ENCODE measurements at places on chromosomes 1 and 21. TPM values are rescaled to one million over a fixed set of nuclear protein-coding genes. Genes with fewer than 3 reads are reported as not detected.

Gene STIL
- total RNA-seq = 1.4 TPM

Gene HMCN1
- 0.05 TPM for total RNA-seq

Gene RRAGC
- 22.3 TPM for total RNA-seq

Gene GPR157
- total RNA-seq = 2.8 TPM

Gene NPPB
- not detected for total RNA-seq

Gene FAM43B
- total RNA-seq = 0.08 TPM

Gene MCOLN2
- not detected for total RNA-seq

Gene FABP3
- total RNA-seq = 601 TPM

Gene ZYG11B
- 57.3 TPM for total RNA-seq

Gene TMPRSS3
- not detected for total RNA-seq

Gene LCE2C
- total RNA-seq = not detected

Gene TNFSF4
- 4.3 TPM for total RNA-seq

Gene NTNG1
- total RNA-seq = 0.08 TPM

Gene PIGP
- 21.3 TPM for total RNA-seq

Gene TIMM17A
- total RNA-seq = 38.9 TPM

Gene INAVA
- total RNA-seq = 0.24 TPM

Gene OR14K1
- total RNA-seq = not detected

Gene CRYAA
- total RNA-seq = not detected

Gene RXFP4
- not detected for total RNA-seq

Gene BLACAT1
- not detected for total RNA-seq

Gene TMEM51
- 9.5 TPM for total RNA-seq

Gene TSPEAR
- not detected for total RNA-seq

Gene C1orf185
- total RNA-seq = not detected

Gene SELL
- not detected for total RNA-seq

Gene FAF1
- 60.2 TPM for total RNA-seq

Gene CADM3
- 1.4 TPM for total RNA-seq

Gene GPATCH4
- 29.6 TPM for total RNA-seq

Gene C2CD2
- 8.3 TPM for total RNA-seq

Gene WNT3A
- not detected for total RNA-seq

Gene SLC19A2
- 11.2 TPM for total RNA-seq

Gene TARBP1
- 14.8 TPM for total RNA-seq

Gene COL11A1
- total RNA-seq = 117 TPM

Gene TBX15
- total RNA-seq = 48.4 TPM

Gene GJA9
- total RNA-seq = not detected

Gene SLC44A5
- total RNA-seq = 0.10 TPM

Gene WDR26
- 64.4 TPM for total RNA-seq

Gene ATP1A4
- 0.10 TPM for total RNA-seq

All from myocyte (in vitro differentiated cells).